ENCODE measurements at places on chromosomes 7 and 10.

DNA sequence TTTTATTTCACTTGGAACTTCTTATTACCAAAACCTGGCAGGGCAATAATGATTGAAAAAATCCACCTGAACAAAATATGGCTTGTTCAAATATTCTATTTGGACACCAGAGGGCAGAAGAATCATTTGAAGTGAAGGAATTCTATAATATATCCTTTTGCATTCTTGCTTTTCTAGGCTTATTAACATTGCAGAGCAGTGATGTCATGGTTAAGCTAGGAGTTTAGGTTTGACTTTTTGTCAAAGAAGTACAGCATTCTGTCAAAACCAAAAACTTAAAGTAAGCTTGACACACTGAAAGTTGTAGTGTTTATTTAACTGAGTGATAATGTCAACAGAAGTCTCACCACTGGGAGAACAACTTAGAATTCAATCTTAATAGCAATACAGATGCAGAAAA lies 156.0 kb downstream of the SEMA3D start:
- no peak for DNase-seq

DNA sequence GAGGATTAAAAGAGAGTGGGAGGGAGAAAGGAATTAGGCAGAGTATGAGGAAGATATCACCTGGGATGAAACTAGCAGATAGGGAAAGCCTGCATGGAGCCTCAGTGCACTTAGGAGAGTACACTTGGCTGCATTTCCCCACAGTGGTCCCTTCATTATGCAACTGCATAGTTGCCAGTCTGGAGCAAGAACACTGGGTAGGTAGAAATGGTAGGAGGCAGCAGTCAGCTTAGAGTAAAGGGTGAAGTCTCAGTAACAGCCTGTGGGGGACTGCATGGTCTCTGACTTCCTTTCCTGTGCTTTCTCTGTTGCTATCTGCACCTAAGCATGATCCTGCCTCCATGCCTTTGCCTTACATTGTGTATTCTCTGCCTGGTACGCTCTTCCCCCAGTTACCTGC lies 14.0 kb upstream of the PCGF5 start:
- DNase-seq: no peak

DNA sequence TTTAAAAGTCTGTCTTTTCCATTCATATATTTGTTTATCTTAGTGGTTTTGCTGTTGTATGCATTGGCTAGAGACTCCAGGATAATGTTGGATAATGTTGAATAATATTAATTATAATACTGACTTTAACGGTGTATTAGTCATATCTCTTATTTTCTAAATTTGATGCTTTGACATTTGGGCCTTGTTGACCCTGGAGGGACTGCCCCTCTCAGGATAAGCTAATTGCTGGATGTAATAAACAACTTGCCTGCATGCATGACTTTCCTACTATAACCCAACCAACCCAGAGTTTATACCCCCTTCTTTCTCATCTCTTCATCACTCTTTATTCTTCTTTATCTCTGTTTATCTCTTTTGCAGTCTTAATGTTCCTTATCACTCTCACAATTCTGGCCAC lies 90.9 kb upstream of the ABI1 start:
- no peak for DNase-seq

DNA sequence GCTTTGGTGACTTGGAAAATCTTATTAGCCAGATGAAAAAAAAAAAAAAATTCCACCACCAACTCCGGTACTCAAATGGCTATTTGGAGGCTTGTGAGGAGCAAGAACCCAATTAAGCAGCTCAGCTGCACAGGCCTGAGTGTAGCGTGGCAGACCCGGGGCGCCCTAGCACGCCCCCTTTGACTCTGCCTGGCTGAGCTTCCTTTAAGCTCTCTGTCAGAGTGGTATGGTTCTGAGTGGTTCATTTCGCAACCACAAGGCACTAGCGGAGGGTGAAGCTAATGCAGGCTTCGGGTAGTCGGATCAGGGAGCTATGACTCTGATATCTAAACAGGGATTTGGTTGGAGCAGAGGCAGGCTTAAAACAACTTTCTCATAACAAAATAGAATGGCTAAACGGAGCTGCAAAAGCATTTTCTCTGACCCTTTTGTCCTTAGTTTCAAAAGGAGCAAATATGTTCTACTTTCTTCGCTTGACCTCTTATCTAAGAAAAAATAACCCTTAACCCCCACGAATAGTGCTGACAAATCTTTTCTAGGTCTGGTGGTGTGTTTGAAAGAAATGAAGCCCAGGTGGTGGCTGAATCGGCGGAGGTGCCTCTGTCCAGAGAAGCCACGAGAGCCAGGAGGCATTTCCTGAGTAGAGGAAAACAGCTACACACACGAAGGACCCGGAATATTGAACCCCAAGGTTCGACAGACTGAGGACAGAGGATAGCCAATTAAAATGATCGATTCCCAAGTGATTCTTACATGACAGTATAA lies 285.4 kb upstream of the GLI3 start:
- DNase-seq: no peak

- no peak for DNase-seq
Observed at GRCh38 chr7:22787951-22788350, 34.7 kb downstream of the TOMM7 start.

DNA sequence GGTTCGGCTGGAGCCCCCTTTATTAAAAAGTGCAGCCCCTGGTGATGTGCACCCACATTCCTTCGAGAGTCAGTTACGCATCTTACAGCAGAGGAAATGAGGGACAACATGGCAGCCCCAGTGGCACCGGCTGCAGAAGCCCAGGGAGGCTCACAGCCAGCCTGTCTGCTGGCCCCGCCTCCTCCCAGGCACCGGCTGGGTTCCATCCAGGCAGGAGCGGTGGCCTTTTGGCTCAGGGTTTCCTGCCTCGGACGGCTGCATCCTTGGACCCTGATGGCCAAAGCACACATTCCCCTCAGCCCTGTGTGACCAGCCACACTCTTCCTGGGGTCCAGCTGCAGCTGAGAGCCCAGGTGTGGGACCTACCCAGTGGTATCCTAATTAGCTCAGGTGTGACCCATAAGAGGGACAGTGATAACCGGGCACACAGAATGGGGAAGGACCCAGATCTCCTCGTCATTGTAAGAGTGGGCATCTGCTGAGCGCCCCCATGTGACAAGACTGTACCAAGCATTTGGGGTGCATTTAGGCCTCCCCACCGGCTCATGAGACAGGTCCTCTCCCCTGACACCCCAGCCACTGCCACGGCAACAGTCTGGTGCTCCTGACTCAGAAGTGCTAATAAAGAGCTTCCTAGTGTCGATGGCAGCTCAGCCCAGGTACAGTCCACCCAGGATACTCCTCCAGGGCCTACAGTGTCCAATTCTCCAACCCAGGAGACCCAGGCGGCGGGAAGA lies 63.3 kb upstream of the CHST15 start:
- no peak for DNase-seq

DNA sequence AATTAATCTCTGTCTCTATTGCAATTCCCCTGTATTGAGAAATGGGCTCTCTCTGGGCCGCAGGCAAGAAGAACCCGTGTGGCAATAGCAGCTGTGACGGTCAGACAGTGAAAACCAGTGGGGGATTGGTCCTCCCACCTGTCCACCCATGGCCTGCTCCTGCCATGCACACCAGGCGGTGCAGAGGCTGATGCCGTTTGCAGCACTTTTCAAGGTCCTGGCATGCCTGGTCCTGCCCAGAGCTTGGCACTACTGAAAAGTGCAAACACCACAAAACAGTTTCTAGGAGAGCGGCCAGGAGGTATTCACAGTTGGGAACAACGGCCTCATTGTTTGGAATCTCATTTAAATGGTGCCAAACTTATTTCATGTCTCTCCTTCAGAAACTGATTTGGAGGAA lies 41.5 kb downstream of the PSPH start:
- no peak for DNase-seq

GRCh38 chr7:125423458-125424155 lies 494.0 kb upstream of the POT1 start:
- no peak for DNase-seq

- DNase-seq: no peak
Observed at GRCh38 chr7:117008886-117009531, 55.7 kb downstream of the ST7 start.

DNA sequence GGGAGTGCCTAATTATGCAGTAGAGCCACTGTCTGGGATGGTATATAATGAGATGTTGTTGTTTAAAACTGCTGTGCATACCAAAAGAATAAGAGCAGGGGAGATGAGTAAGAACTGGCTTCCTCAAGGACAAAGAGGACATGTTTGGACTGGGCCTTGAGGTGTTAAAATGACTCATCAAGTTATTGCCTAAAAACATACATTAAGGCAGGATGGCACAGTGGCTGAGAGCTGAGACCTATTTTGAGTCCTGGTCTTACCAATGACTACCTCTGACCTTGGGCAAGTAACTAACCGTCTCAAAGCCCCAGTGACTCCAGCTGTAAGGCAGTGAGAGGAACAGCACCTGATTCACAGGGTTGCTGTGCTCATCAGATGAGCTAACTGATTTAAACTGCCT lies 71.1 kb downstream of the CFAP58 start:
- DNase-seq: peak; percentile 6

DNA sequence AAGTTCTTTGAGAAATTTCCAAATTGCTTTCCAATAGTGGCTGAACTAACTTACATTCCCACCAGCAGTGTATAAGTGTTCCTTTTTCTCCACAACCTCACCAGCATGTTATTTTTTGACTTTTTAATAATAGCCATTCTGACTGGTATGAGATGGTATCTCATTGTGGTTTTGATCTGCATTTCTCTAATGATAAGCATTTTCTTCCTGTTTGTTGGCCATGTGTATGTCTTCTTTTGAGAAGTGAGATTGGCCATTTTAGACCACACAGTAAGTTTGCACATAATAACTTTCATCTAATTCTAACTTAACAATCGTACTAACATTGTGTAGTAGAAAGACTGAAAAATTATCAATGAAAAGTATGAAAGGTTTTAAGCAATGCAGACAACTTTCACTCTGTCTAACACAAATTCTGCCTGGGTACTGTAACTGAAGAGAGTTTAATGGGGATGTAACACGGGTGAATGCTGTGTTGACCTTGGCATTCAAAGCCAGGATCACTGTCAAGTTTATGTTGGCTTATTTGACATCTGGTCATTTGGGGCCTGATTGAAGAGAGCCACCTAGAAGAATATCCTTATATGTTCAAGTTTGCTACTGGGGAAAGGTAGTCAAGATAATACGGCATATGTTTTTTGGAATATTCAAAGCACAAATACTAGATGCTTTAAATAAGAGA lies 50.4 kb downstream of the FAM171A1 start:
- no peak for DNase-seq

- no peak for DNase-seq
Observed at GRCh38 chr10:4234661-4235060, 449.7 kb upstream of the KLF6 start.

Measured in GM12892 (cell line).